GM12878 (cell line): ENCODE measurements at places on chromosomes 1 and 21. TPM values are rescaled to one million over a fixed set of nuclear protein-coding genes. Genes with fewer than 3 reads are reported as not detected.

DNA sequence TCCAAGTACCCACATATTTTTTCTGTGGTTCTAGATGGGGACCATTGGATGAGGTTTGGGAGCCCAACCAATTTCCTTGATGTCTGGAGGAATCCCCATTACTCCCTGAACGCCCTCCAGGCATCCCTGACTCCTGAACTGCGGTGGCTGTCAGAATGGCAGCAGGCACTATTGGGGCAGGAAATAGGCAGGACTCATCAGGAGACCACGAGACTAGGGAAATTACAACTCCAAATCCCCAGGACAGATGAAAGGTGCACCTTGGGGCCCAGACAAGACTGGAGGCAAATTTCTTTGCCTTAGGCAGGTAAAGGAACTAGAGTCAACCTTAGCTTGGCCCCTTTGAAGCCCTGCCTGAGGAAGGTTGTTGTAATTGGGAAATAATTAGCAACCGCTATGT lies 1.1 kb downstream of the CGN start:
- H3K27me3 ChIP-seq = peaks cover 7% of the 10 kb centered on the region
- peak overlapping the region; percentile 65; the same call in 1 of the 2 replicates for H3K4me3 ChIP-seq

ANXA9 gene
- not detected in 2 replicates for total RNA-seq

GJC2 gene
- total RNA-seq = 0.44 TPM in 1 of 2 replicates, not detected in the other

HSD11B1 gene
- not detected in 2 replicates for total RNA-seq

DNA sequence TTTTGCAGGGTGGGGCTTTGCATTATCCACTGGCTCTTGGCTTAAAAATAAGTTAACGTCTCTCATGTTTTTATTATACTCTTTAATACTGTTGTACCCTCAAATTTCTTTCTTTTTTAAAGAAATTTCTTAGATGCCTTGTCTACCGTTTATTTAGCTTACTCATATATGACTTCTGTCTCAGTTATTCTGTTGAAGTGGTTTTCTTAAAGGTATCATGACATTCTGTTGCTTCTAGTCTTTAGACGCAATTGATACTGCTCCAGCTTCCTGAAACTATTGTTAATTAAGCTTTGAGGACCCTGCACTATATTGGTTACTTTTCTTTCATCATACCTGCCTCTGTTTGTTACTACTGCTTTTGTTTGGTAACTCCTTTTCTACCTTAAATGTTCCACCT lies 11.7 kb downstream of the PKN2 start:
- H3K4me3 ChIP-seq = no peak overlapping the region
- H3K27ac ChIP-seq = no peak overlapping the region
- H3K27me3 ChIP-seq = no peaks in the 10 kb centered on the region
- no peak for DNase-seq
- no peaks in the 10 kb centered on the region for H3K36me3 ChIP-seq
- H3K4me1 ChIP-seq = peaks cover 4% of the 10 kb centered on the region

DNA sequence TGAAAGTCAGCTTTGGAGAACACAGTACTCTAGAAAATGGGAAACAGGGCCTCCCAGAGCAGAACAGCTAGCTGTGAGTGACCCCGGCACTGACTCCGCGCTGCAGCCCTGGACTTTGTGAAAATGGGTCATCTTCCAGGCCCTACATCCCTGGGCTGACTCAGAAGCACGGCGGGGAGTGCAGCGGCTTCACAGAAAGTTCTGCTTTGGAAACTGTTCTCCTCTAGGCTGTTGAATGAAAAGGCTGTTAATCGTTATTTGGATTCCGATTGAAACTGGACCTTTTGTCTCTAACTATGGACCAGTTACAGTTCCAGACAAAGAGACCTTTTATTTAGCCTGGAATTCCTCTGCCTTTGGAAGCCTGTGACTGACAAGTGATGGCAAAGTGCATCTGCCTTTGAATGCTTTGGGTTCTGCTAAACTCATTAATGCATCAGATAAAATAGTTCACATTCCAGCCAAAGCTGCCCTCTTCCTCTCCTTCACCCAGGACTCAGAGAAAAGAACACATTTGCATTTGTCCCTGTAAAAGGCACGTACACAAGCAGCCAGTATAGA lies 144.9 kb upstream of the HOOK1 start:
- no peak overlapping the region for H3K27ac ChIP-seq
- DNase-seq = no peak
- no peaks in the 10 kb centered on the region for H3K27me3 ChIP-seq
- H3K36me3 ChIP-seq = no peaks in the 10 kb centered on the region

DNA sequence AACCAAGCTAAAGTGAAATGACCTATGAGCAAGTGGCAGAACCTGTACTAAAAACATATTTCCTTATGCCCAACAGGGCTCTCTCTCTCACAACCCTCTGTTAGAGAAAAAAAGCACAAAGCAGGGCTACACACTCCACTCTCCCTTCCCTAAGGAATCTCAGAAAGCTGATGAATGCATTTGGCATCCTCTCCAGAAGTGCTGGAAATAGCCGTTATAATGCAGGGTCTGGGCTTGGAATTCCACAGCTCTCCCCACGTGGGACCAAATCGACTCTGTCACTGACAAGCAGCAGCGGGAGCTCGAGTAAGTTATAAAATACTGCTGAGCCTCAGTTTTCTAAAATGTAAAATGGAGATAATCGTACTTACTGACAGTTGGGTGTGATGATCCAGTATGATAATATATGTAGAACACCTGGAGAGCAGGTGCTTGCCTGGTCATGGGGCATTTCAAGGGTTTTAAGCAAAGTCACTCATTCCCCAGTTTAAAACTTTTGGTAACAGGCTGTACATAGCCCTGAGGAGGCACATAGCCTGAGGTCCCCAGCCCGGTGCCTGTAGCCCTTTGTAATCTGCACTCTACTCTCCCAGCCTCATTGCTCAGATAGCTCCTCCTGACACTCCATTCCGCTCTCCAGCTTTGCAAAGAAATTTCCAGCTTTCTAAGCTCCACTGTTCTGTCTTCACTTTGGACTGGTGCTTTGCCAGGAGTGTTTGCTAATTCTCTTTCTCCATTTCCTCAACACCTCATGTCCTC lies 175.6 kb upstream of the DAB1 start:
- no peak overlapping the region for H3K4me3 ChIP-seq
- no peaks in the 10 kb centered on the region for H3K36me3 ChIP-seq
- no peak for DNase-seq
- H3K4me1 ChIP-seq = no peaks in the 10 kb centered on the region
- no peak overlapping the region for H3K27ac ChIP-seq

- H3K4me3 ChIP-seq = no peak overlapping the region
- no peak overlapping the region for H3K27ac ChIP-seq
- no peaks in the 10 kb centered on the region for H3K27me3 ChIP-seq
Measured at GRCh38 chr1:225825078-225825477, 15.2 kb downstream of the EPHX1 start.

DNA sequence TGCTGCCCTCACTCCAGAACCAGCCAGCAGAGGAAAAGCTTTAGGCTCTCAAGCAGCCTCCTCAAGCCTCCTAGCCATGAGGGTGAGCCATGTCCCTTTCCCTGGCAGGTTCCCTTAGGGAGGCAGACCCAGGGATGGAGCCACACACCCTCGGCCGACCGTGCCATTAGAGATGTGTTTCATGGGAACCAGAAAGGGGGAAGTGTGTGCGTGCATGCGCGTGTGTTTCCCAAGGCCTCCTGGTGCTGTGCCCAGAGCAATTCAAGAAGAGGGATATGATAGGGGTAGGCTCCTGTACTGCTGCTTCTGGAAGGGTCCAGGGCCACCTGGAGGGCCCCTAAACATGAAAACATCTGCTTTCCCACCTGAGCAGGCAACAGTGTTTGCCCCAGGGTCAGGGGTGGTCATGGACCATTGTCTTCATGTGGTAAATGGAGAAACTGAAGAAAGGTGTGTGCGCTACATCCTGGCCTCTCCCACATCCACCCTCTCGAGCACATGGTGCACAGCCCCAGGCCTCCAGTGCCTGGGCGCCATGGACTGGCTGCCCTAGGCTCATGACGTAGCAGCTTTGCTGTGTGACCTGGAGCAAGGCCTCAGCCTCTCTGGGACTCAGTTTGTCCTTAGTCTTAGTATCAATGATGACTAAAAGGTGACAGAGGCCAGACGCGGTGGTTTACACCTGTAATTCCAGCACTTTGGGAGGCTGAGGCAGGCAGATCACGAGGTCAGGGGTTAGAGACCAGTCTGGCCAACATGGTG lies 48.1 kb downstream of the SYF2 start:
- no peaks in the 10 kb centered on the region for H3K36me3 ChIP-seq
- no peak for DNase-seq
- H3K4me3 ChIP-seq = no peak overlapping the region
- no peaks in the 10 kb centered on the region for H3K4me1 ChIP-seq
- H3K27me3 ChIP-seq = no peaks in the 10 kb centered on the region; the same call in 1 of the 2 replicates

RAB13 gene
- 20.4 and 22.2 TPM in 2 replicates for total RNA-seq

SHISA4 gene
- total RNA-seq = not detected in 2 replicates

LRRC52 gene
- not detected in 2 replicates for total RNA-seq

CR1L gene
- not detected in 2 replicates for total RNA-seq

GRCh38 chr1:77906019-77906545 lies 17.7 kb downstream of the NEXN start:
- H3K27ac ChIP-seq = no peak overlapping the region
- H3K4me3 ChIP-seq = no peak overlapping the region
- no peaks in the 10 kb centered on the region for H3K27me3 ChIP-seq
- H3K36me3 ChIP-seq = no peaks in the 10 kb centered on the region
- no peaks in the 10 kb centered on the region for H3K4me1 ChIP-seq

CGN gene
- 6.5 and 6.6 TPM in 2 replicates for total RNA-seq

- H3K36me3 ChIP-seq = no peaks in the 10 kb centered on the region
- H3K27me3 ChIP-seq = no peaks in the 10 kb centered on the region
- H3K27ac ChIP-seq = peak overlapping the region; percentile 29
- no peaks in the 10 kb centered on the region; the same call in 1 of the 2 replicates for H3K4me1 ChIP-seq
- peak overlapping the region; percentile 62 for H3K4me3 ChIP-seq
Measured at GRCh38 chr1:198935306-198935921, 296.6 kb downstream of the PTPRC start.

GRCh38 chr1:51214615-51215131 lies 21.4 kb upstream of the RNF11 start:
- H3K4me3 ChIP-seq = no peak overlapping the region
- no peak overlapping the region; the same call in 1 of the 2 replicates for H3K27ac ChIP-seq
- no peaks in the 10 kb centered on the region for H3K36me3 ChIP-seq
- H3K27me3 ChIP-seq = no peaks in the 10 kb centered on the region
- H3K4me1 ChIP-seq = peaks cover 11% of the 10 kb centered on the region

DNA sequence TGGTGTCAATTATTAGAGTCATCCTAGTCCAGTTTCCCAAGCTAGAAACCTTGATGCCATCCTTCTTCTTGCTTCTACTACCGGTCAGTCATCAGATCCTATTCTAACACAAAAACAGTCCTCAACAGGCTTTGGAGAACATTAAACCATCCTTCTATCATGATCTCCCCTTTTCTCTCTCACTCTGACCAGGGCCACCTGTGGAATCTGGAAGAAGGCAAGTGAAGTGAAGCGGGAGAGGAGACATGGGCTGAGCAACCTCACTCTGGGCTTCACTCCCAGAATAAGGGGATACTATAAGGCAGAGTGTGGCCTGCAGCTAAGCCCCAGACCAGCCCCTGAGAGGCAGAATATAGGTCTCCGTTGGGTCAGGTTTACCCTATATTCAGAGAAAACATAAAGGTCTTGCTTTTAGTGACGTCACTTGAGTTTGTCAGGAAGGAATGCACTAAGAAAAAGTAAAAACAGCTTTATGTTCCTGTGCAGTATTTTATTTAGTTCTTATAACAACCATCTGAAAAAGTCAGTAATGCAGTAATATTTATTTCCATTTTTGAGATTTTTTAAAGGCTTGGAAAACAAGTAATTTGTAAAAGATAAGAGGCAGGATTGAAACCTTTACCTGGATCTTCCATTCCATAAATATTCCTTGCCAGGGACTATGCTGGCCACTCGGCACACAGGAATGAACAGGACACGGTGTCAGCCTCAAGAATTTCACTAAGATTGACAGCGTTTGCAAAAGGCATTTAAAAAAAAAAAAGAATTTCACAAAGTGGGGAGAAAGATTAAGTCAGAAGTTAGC lies 61.3 kb downstream of the NFASC start:
- no peak overlapping the region for H3K27ac ChIP-seq
- no peaks in the 10 kb centered on the region for H3K4me1 ChIP-seq
- H3K36me3 ChIP-seq = no peaks in the 10 kb centered on the region
- no peak overlapping the region for H3K4me3 ChIP-seq
- no peak for DNase-seq

DNA sequence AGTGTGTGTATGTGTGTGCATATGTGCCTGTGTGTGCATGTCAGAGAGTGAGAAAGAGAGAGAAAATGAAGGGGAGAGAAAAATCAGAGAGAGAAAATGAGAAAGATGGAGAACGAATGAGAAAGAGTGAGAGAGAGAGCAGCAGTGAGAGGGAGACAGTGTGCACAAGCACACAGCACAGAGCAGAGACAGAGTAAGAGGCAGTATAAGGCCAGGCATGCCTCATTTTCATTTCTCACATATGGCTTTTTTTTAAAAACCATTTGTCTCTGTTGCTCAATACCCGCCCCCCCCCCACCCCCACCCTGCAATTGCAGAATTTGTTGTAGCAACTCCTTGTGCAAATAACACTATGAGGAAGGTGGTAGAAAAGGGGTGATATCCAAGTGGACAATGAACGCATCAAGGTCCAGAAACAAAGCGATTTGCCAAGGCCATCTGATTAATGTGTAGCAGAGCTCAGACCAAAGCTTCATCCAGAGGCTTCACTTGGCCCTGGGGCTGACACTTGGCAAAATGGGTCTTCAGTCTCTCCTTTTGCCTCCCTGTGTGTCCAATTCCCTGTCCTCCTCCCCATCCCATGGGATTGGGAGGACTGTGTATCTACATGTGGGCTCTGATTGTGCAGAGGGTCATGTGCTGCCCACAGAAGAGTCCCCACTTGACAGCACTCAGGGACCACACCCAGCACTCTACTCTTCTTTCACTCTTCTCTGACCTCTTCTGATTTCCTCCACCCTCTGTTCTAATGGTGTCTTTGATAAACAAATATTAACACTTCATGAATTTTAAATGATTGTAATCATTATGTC lies 38.9 kb upstream of the HSD3B1 start:
- no peaks in the 10 kb centered on the region for H3K36me3 ChIP-seq
- no peak for DNase-seq
- no peaks in the 10 kb centered on the region for H3K4me1 ChIP-seq

- DNase-seq = no peak
- no peaks in the 10 kb centered on the region for H3K27me3 ChIP-seq
- H3K4me1 ChIP-seq = peaks cover 11% of the 10 kb centered on the region
- H3K4me3 ChIP-seq = peak overlapping the region; percentile 33; the same call in 1 of the 2 replicates
Measured at GRCh38 chr1:236275061-236275460, 6.7 kb downstream of the ERO1B start.

TNFRSF9 gene
- 5.6 and 7.6 TPM in 2 replicates for total RNA-seq

DNA sequence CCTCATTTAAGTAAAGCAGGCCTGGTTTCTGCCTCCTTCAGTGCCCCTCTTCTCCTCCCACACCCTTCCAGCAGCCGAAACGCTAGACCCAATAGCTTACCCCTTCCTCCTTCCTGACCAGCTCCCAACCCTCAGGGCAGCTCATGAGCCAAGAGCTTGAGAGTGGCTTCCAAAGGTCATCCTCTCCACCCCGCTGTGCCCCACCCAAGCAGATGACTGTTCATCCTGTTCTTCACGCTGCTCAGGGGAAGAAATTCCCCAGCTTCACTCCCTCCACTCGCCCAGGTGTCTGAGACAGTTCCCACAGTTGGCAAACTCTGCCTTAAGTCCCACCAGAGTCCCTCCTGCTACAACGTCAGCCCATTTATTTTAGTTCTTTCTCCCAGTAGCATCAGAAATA lies 23.4 kb downstream of the ARHGEF19 start:
- H3K36me3 ChIP-seq = no peaks in the 10 kb centered on the region
- H3K27me3 ChIP-seq = no peaks in the 10 kb centered on the region
- DNase-seq = no peak
- H3K27ac ChIP-seq = no peak overlapping the region
- no peak overlapping the region for H3K4me3 ChIP-seq
